Heart right ventricle (tissue), 16 donors: ENCODE measurements at places on chromosomes 3 and 15.

DNA sequence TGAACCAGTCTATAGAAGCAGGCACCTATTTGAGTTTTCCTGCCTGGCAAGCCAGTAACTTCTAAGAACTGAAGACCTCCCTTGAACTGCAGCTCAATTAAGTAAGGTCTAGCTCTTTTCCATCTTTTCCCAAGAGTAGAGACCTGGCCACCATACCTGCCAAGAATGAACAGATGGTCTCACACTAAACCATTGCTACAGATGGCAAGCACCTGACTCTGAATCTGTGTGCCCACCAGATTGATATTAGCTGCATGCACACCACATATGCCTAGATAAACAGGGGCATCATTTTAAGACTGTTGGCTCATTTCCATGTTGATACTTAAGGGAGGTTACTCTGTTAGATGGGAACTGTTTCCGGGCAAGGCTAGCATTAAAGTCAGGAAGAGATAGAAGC, 34.8 kb upstream of the GSK3B start:
- DNase-seq, result no peak

DNA sequence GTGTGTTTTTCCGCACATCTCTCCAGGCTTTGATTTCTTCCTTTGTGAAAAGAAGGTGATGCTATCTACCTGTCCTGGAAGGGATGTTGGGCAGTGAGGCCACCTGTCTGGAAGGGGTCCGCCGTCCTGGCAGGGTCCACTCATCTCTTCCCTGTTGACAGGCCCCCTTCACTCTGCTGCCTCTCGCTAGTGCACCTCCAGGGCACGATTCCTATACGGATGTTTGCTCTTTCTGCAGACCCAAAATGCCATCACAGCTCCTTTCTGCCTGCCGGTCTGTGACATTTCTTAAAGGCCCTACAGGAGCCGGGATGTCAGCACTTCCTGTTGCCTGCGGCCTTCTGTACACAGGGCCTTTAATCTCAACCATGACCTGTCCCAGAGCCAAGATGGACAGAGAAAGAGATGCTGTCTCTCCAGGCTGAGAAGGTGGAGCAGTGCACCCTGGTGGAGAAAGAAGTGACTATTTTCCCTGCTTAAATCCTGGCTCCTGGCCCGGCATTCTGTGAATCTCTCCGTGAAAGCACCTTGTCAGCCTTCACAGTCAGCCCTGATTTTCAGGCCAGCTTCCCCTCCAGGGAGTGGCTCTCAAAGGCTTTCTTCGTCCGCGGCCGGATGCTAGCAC, 7.4 kb downstream of the FAM3D start:
- no peak for DNase-seq

DNA sequence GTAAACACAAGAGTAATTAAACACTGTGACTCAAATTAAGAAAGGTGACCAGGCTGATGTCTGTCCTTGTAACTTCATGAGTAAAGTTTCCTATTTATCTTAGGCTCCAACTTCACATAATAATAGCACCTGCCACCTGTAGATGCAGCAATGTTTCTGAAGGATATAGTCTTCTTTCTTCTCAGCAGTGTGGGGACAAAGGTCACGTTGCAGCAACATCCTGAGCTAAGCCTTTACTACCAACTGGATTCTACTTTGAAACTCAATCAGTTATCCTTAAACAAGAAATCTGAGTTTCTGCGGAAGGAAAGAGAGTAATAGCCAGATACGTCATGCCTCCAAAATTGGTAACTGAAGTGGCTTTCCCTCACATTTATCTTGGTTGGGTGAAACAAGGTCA, 253.1 kb downstream of the RBMS3 start:
- no peak for DNase-seq

DNA sequence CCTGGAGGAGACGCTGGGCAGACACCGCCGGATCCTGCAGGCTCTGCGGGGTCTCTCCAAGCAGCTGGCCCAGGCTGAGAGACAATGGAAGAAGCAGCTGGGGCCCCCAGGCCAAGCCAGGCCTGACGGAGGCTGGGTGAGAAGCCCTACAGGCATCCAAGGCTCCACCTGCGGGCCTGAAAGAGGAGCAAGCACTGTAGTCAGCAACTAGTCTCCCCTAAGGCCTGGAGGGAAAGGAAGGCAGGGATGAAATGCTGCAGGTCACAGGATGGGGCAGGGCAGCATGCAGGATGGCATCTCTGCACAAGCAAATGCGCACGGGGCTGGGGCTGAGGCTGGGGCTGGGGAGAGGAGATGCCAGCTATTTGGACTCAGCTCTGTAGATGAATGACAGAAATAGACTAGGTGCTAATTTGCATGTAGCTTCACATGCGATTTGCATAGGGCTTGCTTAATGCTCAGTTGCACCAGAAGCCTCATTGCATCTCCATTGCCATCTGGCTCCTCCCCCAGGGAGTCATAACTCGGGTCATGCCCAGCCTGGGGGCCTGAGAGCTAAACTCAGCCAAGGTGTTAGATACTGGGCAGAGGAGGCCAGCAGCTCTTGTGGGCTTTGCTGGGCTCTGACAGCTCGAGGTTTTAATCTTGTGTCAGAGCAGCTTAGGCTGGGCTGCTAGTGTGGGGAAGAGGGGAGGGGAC, 5.2 kb upstream of the CPLX3 start:
- no peak for DNase-seq

- no peak for DNase-seq
Measured at GRCh38 chr3:53211706-53212702, 43.8 kb downstream of the TKT start.

GRCh38 chr3:97070302-97070701, 255.9 kb downstream of the EPHA6 start:
- DNase-seq, result no peak

GRCh38 chr15:70466305-70466704, 297.1 kb downstream of the UACA start:
- DNase-seq, result no peak

- DNase-seq, result no peak
Measured at GRCh38 chr15:77014132-77015081, 19.5 kb downstream of the PSTPIP1 start.

GRCh38 chr15:98905963-98906711, 101.5 kb downstream of the PGPEP1L start:
- no peak for DNase-seq

DNA sequence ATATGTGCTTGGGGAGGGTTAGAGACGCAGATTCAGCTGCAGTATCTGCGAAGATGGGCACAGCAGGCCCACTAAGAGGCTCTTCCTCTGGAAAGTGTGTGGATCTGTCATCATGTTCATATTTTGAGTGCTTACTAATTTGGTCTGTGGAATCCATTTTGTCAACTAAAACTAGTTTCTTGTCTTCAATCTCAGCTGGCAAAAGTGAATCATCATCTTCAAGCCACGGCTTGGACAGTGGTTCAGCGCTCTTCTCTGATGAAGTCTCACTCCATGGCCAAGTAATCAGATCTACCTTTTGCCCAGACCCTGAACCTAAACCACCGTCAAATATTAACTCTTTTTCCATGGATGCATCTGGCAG, 76.2 kb downstream of the IMPG2 start:
- no peak for DNase-seq

GRCh38 chr15:77898811-77899730, 178.4 kb downstream of the TBC1D2B start:
- DNase-seq, result no peak

GRCh38 chr3:23421811-23422516, 218.8 kb downstream of the UBE2E2 start:
- no peak for DNase-seq

- DNase-seq, result no peak
Measured at GRCh38 chr3:41219424-41219823, 20.1 kb downstream of the CTNNB1 start.

- DNase-seq, result no peak
Measured at GRCh38 chr3:49930168-49930690, 618 bp upstream of the MON1A start.

DNA sequence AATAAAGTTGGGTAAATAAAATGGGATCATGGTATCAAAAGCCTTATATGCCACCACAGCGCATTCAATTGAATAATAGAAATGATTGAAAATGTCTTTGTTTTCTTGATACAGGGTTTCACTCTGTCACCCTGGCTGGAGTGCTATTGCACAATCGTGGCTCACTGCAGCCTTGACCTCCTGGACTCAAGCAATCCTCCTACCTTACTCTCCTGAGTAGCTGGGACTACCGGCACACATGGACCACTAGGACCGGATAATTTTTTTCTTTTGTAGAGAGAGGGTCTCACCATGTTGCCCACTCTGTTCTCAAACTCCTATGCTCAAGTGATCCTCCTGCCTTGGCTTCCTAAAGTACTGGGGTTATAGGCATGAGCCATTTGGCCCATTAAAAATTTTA, 33.8 kb upstream of the BBX start:
- DNase-seq, result no peak

DNA sequence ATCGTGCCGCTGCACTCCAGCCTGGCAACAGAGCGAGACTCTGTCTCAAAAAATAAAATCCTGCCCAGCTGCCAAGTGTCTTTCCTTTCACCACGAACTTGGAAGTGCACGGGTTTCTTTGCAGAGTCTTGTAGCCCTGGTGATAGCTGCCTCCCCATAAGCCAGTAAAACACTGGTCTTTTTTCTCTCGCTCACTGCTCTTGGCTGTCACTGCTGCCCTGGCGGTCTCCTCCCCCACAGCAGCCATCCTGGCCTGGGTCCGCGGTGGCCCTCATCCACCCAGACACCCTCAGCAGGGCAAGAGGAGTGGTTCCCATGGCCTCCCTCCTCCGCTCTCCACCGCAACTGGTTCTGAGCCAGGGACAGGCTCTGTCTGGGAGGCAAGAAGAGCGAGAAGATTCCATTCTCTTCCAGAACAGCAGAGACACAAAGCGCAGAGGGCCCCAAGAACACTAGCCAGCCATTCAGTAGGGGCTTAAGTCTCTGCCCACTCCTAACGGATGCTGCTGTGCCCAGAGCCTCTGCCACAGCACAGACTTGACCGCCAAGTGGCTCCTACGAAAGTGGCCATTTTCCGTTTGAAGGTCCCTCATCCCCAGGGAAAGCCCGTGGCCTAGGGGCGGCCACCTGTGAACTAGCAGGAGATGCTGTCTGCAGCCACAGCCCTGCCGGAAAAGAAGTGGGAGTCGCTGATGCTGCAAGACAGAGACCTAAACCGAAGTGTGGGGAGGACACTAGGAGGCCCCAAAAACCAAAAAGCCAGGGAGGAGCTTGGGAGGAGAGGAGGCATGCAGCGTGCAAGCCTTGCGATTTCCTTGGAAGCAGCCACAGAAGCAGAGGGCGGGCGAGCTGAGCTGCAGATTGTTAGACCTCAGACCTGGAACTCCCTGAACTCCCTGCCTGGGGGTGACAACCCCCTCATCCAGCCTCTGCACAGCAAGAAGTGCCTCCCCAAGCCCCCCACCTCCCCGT, 44.1 kb downstream of the KLHL25 start:
- peak; percentile 68 for DNase-seq

- no peak for DNase-seq
Measured at GRCh38 chr15:56240390-56240789, 3.3 kb downstream of the RFX7 start.

- no peak for DNase-seq
Measured at GRCh38 chr3:171971919-171972514, 67.4 kb upstream of the FNDC3B start.

- no peak for DNase-seq
Measured at GRCh38 chr15:79410237-79410636, 21.9 kb upstream of the MINAR1 start.

DNA sequence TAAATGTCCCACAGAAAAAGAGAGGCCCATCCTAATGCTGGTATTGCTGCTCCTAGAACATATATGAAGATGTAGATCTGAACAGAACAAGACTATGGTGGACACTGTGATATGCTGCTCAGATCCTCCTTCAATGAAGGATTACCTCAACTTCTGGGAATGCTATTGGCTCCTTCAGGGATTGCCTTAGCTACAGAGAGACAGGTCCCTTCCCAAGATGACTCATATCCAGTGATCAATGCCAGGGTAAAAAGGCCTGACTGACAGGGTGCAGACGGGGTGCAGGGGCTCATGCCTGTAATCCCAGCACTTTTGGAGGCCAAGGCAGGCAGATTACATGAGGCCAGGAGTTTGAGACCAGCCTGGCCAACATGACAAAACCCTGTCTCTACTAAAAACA, 20.5 kb upstream of the STAG1 start:
- no peak for DNase-seq

DNA sequence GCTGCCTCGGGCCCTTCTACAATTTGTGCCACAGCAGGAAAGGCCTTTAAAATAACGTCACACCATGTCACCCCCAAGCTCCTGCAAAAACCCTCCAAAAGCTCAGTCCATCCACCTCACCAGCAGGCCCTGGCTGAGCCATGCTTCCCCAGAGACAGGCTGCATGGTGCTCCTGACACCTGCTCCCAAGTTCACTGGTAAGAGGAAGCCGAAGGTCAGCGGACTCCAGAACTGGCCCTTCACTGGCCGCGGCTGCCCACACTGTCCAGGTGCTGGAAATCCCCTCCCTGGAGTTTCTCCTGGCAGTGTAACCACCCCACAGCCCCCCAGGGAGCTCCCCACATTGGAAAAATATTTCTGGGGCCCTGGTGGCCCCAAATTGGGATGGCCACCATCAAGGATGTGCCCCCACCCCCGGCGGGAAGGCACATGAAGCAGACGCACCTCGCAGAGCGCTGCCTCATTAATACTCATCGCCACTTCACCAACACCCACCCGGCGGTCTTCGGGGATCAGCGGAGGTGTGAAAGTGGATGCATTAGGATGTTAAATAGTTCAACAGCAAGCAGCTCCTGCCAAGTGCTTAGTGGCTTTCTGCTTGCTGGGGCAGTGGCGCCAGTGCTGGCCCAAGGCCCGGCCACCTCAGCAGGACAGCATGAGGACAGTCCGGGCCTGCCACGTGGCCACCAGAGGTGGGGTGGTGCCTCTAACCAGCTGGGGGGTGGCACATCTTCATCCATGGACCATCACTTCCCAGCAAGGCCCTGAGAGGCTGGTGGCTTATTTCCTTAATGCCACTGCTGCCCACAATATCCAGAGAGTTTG, 146.1 kb upstream of the IQSEC1 start:
- no peak for DNase-seq

DNA sequence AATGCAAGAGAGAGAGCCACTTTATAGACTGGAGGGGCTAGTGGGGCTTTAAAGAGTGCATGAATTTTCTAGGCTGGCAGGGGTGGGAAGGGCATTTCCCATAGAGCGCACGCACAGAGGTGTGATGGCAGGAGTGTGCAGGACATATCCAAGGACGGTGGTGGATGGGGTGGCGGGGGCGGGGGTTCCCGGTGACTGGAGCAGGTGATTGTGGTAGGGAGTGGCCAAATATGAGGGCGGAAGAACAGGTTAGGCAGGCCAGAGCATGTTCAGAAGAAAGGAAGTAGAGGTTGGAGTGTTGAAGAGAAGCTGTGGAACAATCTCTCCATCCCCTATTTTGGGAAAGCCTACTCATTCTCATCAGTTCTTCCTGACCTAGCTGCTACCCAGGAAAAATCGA, 18.1 kb downstream of the FAM81A start:
- DNase-seq, result no peak

DNA sequence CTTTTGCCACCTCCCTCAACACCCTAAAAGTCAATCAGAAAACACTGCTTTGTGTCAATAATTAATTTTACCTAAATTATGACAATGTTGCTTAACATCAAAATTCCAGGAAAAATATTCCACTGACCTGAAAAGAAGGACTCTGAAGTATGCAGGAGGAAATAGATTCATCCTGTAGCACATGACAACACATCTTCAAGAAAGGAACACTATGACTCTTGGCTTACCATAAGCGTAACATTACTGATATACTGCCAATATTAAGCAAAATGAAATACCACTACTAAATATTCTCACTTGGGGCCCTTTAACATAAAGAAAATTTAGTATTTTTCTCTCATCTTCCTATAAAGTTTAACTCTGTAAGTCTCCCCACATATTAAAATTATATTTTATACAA, 9.6 kb downstream of the SUCLG2 start:
- DNase-seq, result no peak

- no peak for DNase-seq
Measured at GRCh38 chr15:92069308-92070250, 216.1 kb downstream of the SLCO3A1 start.
